ENCODE measurements at places on chromosomes 5 and 9.

DNA sequence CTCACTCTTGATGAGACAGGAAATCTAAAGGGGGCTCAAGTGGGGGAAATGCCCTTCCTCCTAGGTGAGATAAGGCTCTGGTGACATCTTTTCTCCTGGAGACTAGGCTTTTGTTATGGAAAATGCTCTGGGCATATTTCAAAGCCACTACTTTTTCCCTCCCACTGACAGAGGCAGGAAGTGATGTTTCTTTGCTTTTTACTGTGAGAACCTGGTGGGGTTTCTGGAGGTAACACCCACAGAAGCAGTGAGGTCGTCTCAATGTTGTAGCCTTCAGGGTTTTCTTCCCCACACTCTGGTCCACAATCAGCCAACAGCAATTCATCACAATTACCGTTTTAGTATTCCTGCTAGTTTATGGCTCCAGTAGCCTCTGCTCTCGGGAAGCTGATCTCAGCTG, 41.4 kb upstream of the FAM240B start:
- DNase-seq, result peak; percentile 50

DNA sequence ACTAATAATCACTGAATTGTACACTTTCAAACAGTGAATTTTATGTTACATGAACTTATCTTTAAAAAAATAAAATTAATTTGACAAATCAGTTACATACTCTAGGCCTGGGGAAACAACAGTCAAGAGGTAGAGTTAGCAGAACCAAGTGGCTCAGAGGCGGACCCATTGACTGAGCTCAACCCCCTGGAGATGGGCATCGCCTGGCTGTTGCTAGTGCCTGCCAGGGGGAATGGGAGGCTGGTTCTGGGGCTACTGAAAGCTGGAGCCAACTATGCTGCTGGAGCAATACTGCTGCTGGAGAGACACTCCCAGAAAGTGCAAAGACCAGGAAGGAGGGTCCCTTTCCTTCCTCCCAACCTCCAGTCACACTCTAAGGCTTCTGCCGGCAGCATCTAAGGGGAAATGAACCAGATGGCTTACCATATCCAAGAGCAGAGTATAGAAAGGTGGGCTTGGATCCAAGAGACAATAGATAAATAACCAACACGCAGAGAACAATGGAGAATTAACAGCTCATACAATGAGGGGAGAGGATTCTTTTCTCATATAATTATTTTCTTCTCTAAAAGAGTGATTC, 40.3 kb upstream of the ANKRD55 start:
- no peak for DNase-seq

DNA sequence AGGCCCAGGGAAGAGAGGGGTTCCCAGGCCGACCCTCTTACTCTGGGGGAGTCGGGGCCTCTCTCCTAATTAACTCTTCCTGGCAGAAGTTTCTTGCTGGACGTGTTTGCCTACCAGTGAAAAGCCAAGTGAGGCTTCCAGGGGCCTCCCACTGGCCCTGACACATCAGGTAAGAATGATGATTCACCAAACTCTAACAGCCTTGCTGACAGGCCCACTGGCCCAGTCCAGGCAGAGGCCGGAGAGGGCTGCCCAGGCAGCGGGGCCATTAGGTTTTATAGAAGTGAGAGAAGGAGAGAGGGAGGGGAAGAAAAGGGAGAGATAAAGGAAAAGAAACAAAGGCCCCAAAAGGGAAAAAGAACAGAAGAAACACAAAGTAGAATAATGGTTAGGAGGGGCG, 50.8 kb upstream of the FOXE1 start:
- no peak for DNase-seq

- no peak for DNase-seq
These were observed 33.4 kb upstream of the ANXA1 start for GRCh38 chr9:73118286-73118685.

GRCh38 chr5:150190987-150191386, 1.1 kb downstream of the SLC6A7 start:
- DNase-seq, result no peak

DNA sequence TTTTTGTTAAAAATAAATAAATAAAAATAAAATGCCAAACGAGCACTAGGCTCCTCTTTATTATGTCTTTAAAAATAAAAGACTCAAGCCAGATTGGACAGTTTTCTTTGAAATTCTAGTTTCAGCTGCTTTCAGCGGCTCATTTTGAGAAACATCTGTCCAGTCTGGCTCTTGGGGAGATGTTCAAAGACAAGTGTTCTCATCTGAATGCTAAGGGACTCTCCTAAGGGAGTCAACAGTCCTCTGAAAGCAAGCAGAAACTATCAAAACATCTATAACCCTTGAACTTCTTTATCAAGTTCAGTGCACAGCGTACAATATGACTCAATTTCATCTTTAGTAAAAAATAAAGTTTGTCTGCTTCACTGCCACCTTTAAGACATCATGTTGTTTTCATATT, 886.2 kb upstream of the DMAC1 start:
- no peak for DNase-seq

- peak; percentile 50 for DNase-seq
These were observed 190.6 kb downstream of the MAT2B start for GRCh38 chr5:163695830-163696578.

DNA sequence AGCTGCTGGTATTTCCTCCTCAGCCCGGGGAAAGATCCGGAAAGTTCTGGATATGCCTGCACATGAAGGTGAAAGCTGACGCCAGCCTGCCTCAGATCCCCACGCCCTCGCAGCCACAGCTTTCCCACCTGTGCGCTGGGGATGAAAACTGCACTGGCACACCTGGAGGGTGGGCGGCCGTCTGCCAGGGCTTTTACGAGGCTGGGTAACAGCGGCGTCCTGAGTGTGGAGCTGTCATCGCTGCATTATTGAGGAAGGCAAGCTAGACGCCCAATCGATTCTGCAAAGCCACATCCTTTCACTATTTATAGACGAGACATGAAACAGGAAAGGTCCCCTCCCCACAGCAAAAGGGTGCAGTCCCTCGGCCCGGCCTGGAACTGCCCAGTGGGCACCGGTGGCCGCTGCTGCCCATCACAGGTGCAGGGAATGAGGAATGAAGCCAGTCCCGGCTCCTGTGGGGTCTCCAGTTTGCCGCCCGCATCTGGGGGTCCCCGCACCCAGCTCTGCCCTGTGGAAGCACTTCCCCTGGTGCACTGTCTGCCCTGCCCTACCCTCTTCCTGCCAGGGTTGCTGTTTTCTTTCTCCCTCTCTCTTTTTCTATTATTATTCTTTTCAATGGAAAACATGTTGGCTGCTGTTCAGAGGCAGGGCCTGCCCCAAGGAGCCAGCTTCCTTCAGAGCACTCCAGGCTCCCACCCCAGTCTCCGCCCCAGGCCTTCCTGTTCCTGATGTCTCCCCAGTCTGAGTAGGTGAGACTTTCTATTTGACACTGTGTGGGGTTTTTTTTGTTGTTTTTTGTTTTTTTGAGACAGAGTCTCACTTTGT, 7.0 kb downstream of the NOTCH1 start:
- DNase-seq, result no peak

DNA sequence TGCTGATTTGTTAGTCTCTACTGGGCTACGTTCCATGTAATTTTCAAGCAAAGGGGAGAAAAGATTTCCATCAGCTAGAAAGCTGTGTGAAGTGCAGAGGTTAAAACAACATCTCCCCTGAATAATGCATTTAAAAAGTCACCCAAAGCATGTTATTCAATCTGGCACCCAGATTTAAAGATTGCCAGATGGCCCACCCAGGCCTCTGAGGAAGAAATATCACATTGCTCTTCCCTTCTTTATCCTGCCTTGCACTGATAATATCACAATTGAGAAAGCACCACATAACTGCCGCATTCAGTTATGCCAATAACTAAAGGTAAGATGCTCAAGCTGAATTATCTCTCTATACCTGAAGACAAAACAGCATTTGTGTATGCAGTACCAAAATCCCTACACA, 119.4 kb upstream of the PUM3 start:
- no peak for DNase-seq

DNA sequence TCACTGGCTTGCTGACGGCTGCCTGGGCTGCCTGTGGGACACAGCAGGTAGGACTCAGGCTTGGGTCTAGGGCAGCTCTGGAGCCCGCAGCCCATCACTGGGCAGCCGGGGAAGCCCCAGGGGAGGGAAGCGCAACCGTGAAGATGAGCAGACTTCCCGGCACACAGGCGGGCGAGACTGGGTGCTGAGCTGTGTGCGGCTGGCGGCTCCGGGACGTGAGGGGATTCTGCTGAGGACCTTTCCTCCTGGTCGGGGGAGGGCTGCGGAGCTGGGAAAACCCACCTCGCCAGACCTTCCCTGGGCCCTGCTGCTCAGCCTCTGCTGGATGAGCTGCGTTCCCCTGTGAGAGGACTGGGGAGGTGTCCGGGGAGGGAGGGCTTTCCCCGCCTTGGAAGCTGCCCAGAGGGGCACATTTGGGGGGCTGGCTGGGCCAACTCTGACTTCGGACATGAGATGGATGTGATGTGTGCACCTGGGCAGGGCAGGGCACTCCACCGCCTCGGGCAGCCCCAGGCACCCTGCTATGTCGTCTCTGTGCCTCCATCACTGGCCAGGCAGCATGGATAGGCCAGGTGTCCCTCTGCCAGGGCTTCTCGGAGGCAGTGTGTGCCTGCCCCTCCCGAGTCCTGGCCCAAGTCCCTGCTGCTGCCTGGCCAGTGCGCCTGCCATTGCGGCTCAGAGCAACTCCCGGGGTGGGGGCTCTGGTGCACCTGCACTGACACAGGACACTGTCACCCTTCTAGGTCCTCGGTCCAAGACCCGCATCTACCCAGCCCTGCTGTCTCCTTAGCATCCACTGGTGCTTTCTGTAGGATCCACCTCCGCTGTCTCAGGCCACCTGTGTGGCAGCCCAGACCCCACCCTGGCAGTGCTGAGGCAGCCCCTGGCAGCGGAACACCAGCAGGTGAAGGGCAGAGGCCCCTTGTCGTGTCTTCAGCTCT, 66.4 kb downstream of the COL5A1 start:
- DNase-seq, result peak; percentile 54

DNA sequence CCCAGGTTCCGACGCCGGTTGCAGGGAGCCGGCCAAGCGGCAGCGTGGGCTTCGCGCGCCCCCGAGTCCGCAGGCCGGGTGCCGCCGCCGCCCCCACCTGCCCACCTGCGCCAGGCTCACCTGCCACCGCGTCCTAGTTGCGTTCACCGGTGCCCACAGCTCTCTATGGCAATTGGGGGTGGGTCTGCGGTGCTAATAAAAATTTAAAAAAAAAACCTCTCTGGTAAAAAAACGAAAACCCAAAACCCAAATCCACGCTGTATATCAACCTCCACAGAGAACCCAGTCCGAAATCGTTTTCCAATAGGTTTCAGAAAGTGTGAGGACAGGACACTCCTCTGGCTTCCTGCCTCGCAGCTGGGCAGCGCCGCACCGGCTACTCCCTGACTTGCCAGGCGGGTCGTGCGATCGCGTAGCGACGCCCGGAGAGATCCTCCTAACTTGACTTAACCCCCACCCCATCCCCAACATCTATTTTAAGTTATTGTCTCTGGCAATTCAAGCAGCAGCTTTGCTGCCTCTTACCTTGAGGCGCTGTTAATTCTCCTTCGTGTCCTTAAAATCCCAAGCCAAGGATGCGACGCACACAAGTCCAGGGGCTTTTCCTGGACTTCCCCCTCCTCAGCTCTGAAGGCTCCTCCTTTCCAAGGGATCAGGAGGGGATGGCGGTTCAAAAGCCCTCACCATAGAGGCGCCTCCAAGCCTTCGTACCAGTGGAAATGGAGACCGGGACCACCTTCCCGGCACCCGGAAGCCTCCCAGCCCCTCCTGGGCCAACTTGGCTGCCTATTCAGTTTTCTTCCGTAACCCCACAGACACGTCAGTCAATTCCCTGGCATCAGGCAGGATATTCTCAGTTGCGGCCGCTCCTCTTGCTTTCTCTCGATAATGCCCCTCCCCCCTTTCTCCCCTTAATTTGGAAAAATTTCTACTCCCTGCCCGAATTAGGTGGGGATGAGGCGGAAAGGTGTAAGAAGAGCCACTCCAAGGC, 1639.4 kb upstream of the C9orf72 start:
- peak; percentile 69 for DNase-seq

GRCh38 chr5:133117912-133118445, 66.2 kb downstream of the HSPA4 start:
- no peak for DNase-seq

DNA sequence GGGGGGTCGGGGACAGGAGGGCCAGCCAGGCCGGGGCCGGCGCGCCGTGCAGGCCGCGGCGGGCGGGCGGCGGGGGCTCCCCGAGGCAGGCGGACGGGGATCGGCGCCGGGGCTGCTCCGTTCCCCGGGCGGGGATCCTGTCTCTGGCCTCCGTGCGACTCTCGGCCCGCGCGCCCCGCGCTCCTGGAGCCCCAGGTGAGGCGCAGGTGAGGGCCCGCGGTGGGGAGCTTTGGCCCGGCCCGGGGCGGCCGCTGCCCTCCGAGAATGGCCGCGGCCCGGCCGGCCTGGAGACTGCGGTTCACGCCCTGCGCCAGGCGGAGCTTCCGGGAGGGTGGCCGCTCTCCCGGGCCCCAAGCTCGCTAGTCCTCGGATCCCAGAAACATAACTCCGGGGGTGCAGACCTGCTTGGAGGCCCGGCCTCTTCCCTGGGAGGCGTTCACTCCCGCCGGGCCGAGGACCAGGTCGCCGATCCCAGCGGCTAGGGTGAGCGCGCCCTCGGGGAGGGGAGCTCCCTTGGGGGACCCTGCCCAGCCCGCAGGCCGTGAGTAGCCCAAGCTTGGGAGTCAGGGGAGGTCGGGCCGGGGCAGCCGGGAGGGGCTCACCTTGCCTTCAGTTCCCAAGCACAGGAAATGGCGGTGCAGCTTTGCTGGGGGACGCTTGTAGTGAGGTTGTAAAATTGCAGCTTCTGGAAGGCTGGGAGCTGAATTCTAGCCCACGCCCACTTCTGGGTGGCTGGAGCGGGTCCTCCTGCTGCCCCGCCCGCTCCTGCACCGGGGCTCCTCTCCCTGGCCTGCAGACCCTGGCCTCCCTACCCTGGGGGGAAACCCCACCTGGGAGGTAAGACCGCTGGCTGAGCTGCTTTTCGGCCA, 723 bp downstream of the PPP1R26 start:
- peak; percentile 82 for DNase-seq

GRCh38 chr9:130583271-130583670, 3.9 kb downstream of the FUBP3 start:
- DNase-seq, result no peak

DNA sequence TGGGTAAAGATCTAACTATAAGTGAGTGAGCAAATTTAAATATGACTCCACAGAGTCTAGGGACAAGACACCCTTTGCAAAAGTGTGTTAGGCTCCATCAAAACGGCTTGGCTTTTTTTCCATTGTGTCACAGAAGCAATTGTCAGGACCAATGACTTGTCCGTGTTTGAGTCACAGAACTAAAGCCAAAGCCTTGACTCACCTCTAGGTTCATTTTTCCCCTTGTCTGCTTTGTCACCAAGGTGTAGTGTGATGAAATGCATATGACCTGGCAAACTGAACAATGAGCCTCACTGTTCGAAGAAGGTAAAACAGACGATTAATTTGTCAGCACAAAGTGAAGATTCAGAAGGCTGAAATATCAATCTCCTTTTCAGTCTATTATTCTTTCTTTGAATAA, 331.0 kb downstream of the GLIS3 start:
- DNase-seq, result no peak

- peak; percentile 41 for DNase-seq
These were observed 92.1 kb downstream of the TLE4 start for GRCh38 chr9:79663878-79664277.
